ENCODE measurements at places on chromosomes 7 and 10. TPM values are rescaled to one million over a fixed set of nuclear protein-coding genes. Genes with fewer than 3 reads are reported as not detected.
A peak's percentile ranks its signal among the peaks of the same experiment; 100 is the strongest.

NKX1-2 gene
- total RNA-seq: not detected

- no peak for DNase-seq
Measured at GRCh38 chr10:101695404-101695890, 477 bp upstream of the FBXW4 start.

TCTN3 gene
- total RNA-seq: 21.9 TPM

- peak; percentile 93 for DNase-seq
Measured at GRCh38 chr10:69801434-69802315, at the start of gene COL13A1. Gene COL13A1, plus strand, starts transcription at chr10:69801906. Its CDS starts 518 bp downstream, at chr10:69802424.

GRCh38 chr10:5508161-5508604 lies 8.8 kb upstream of the CALML5 start:
- no peak for DNase-seq

GRCh38 chr10:119933179-119933578 lies 40.6 kb downstream of the SEC23IP start:
- DNase-seq: peak; percentile 28

DNA sequence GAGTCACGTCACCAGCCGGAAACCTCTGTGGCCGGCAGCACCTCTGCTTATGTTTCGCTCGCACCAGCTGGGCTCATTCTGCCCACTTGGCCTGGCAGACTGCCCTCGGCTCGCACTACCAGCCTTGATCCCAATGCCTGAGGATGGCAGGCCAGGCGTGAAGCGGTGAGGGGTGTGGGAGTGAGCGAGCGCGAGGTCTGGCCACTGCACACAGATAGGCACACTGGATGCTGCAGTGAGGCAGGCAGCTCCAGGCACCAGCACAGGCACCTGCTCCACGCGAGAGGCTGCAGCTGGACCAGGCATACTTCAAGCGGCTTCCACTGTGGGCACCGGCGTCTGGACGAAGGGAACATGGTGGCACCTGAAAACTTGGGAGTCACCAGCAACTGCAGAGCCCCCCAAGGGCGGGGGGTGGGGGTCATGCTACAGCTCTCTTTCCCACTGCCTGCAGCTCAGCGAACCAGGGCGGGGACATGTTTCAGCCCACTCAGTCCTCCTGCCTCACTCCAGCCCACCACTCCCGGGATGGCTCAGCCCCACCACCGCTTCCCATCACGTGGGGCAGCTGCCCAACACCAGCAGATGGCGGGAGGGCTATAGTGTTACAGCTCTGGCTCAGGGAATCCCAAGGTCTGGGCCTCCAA lies 5.4 kb upstream of the DMTF1 start:
- DNase-seq: no peak

DNA sequence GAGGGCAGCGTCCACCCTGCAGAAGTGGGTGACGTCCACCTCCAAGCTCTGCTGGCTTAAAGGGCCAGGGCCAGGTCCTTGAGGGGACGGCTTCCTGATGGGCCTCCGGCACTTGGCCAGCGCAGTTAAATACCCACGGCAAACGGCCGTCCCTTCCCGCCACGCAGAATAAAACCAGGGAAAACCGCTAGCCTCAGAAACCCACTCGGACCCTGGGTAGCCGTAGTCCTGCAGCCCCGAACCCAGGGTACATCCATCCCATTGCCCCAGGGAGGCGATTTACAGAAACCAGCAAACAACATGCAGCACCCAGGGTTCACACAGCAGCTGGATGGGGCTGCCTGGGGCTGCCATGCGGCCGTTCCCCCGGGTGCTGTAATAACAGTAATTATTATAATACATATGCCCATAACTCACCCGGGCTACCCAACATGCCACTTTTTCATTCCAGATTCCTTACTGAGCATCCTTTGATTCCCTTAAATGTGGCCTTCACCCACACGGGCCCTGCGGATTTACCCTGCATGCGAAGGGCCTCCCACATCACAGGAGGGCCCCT lies 81.5 kb upstream of the PDGFA start:
- DNase-seq: no peak

DNA sequence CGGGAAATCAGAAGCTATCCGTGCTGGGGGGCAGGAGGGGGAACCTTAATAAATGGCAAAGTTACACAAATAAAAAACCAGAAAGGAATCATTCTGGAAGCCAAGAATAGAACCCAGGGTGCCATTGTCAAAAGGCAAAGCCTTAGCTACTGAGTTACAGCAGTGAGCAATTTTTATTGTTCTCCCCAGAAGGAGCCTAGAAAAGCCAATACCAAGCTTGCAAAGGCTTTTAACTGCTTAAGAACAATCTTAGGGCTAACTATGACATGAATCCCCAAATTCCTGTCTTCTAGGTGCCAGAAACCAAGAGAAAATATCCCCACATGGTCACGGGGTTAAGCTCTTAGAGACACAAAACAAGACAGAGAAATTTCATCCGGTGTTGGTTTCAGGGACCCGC lies 482.7 kb downstream of the CCSER2 start:
- no peak for DNase-seq

GRCh38 chr10:119079599-119080520 lies 757 bp downstream of the EIF3A start:
- peak; percentile 86 for DNase-seq

GIMAP8 gene
- 0.24 TPM for total RNA-seq

- no peak for DNase-seq
Measured at GRCh38 chr10:125201108-125201524, 40.8 kb upstream of the CTBP2 start.

- no peak for DNase-seq
Measured at GRCh38 chr7:119664601-119665000, 608.4 kb upstream of the KCND2 start.

GRCh38 chr10:1036341-1036791 lies 10.7 kb upstream of the IDI2 start:
- DNase-seq: no peak

- no peak for DNase-seq
Measured at GRCh38 chr7:87380905-87381304, 35.4 kb downstream of the CROT start.

SPOCK2 gene
- 1.3 TPM for total RNA-seq

GRCh38 chr10:96512524-96513304 lies 1.0 kb downstream of the TLL2 start:
- DNase-seq: peak; percentile 32

NPFFR1 gene
- total RNA-seq: not detected

DNA sequence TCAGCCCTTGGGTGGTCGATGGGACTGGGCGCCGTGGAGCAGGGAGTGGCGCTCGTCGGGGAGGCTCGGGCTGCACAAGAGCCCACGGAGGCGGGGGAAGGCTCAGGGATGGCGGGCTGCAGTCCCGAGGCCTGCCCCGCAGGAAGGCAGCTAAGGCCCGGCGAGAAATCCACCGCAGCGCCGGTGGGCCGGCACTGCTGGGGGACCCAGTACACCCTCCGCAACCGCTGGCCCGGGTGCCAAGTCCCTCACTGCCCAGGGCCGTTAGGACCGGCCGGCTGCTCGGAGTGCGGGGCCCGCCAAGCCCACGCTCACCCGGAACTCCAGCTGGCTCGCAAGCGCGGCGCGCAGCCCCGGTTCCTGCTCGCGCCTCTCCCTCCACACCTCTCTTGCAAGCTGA lies 138.4 kb downstream of the BAMBI start:
- no peak for DNase-seq

GRCh38 chr7:18457832-18458231 lies 37.7 kb upstream of the HDAC9 start:
- no peak for DNase-seq

DNA sequence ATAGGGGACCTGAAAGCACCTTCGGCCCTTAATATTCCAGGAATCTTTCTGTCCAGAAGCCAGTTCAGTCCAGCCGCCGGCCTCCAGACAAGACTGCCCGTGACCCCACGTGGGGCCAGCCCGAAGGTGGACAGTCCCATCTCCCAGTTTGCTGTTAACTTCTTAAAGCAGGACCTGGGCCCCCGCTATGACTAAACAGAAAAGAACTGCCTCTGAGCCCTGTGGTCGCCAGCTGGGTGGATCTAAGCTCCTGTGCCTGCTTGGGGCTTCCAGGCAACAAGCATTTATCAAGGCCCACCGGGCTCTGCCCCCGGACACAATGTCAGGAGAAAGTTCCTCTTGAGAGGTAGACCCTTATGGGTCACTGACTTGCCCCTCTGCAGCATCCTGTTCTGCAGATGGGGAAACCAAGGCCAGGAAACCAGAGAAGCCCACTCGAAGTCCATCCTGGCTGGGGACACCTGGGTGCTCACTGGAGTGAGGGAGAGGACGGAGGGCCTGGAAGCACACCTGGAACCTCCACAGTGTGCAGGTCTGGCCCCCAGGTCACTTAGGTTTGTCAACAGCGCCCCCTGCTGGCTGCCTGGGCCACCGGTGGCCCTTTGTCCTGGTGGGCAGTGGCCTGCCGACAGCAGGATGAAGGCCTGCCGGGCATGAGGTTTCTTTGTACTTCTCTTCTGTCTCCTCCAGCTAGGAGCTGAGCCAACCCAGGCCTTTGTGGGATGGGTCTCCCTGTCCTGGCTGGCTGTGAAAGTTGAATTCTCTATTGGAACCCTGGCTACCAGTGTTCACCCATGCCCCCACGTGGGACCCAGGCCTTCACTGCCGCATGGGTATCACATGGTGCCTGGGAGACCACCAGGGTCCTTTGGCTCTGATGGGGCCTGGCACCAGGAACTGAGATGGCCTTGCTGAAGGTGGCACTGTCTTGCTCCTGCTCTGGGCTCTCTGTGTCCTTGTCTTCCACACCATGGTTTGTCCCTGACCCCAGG lies 128.0 kb downstream of the ZMIZ1 start:
- DNase-seq: peak; percentile 86

SLK gene
- total RNA-seq: 34.8 TPM

DNA sequence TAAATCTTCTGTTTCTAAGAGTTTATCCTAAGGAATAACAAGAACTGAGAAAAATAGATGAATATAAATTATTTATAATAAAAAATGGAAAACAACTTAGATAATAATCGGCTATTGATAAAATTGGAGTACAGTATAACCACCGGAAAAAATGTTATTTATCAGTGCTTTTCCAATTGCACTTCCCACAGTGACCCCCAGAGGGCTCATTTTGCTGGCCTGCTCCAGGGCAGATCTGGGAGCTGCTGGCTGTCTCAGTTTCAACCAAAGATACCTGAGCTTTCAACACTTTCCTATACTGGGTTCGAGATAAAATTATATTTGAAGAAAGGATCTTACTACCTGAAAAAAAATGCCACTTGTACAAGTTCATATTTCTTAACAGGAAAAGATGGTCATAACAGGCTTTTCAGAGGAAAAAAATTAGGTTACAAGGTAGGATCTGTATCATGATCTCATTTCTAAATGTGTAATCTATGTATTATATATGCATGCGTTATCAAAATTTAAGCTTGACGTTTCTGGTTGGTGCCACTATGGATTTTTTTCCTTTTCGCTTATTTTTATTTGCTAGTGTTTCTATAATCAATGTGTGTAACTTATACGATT lies 165.7 kb downstream of the NPSR1 start:
- DNase-seq: peak; percentile 65

TWIST1 gene
- total RNA-seq: 43.5 TPM

ASAH2B gene
- 3.4 TPM for total RNA-seq

- no peak for DNase-seq
Measured at GRCh38 chr10:49593564-49593875, 16.6 kb upstream of the SLC18A3 start.

FAM180A gene
- total RNA-seq: not detected

VWC2 gene
- 1.6 TPM for total RNA-seq

GRCh38 chr10:71638064-71638821 lies 81.3 kb downstream of the C10orf105 start:
- DNase-seq: no peak

DNA sequence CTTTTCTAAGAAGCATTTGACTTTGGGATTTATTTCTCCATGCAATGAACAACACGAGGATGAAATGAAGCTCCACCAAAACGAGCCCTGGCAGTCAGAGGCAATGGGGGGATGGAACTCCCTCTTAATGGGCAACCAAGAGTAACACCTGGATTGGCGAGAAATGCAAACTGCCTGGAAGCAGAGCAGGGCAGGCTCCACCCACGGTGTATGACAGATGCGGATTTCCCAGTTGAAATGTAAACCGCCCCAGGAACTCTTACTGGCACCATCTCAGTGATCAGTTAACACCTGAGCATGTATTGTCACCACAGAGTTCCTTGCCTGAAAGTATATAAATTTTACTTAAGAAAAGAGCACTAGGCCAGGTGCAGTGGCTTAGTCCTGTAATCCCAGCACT lies 47.3 kb upstream of the AUTS2 start:
- no peak for DNase-seq

- DNase-seq: no peak
Measured at GRCh38 chr10:48598936-48599829, 5.7 kb downstream of the ARHGAP22 start.

GRCh38 chr10:88147000-88147798 lies 283.8 kb downstream of the PTEN start:
- DNase-seq: no peak

CALD1 gene
- total RNA-seq: 22.6 TPM

DNA sequence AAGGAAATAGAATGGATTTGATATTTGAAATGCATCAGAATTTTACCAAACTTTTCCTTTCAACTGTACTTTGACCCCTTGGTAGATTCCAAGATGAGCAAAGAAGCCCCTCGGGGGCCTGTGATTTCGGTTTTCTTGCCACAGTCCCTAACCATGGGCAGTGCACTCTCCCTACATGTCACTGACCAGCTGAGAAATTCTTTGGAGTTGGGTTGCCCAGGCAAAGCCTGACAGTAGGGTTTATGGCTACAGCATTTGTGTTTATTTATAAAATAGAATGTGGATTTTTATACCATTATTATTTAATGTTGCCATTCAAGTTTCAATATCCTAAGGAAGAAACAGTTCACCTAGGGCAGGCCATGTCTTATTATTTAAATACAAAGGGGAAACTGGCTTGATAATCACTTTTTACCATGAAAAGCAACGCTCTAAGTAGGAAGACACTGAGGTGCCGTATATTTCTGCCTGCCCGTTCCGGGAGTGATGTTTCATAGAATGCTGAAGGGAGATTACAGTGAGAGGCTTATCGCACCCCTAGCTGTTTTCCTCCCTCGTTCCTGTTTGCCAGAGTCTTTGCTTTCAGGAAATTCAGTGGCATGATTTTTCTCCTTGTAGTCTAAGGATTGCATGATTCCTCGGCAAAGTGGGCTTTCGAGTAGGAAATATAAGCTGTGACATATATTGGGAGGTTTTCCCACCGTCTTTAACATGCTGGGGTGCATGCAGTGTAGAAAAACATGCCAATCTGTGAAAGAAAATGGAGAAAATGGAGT lies 35.8 kb downstream of the WIPF3 start:
- no peak for DNase-seq

SLC16A9 gene
- 3.0 TPM for total RNA-seq

GRID2IP gene
- 0.24 TPM for total RNA-seq

PNLIPRP1 gene
- not detected for total RNA-seq

- no peak for DNase-seq
Measured at GRCh38 chr10:74825371-74826141, 844 bp upstream of the KAT6B start.

GRCh38 chr7:99808766-99809165 lies 19.0 kb upstream of the CYP3A43 start:
- DNase-seq: no peak

DNA sequence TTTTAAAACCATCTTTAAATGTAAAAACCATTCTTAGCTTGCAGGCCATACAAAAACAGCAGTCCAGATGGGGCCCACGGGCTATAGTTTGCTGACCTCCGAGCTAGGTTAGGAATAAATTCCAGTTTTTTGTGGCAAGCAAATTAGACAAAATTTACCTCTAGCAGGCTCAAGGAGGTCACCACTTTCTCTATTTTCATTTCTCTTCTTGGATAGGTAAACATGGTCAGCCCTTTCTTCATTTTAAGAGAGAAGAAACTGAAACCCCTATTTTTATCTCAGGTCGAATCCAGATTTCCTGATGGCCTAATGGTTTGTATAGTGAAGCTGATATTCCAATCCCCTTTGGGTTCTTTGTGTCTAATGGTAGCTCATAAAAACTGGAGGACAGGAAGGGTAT lies 10.7 kb downstream of the IKZF5 start:
- no peak for DNase-seq

GRCh38 chr10:17213646-17214349 lies 12.3 kb upstream of the TRDMT1 start:
- no peak for DNase-seq

UBTD1 gene
- 13.5 TPM for total RNA-seq

Data from cardiac muscle cell (in vitro differentiated cells and primary cell).